Hematopoietic multipotent progenitor cell treated with erythropoietin and hydrocortisone succinate and interleukin-3 and kit ligand, for 6 days (in vitro differentiated cells): ENCODE measurements at places on chromosomes 3 and 15.
A peak's percentile ranks its signal among the peaks of the same experiment; 100 is the strongest.

GRCh38 chr3:149475451-149476060 lies 1.1 kb downstream of the TM4SF4 start:
- no peak for DNase-seq

DNA sequence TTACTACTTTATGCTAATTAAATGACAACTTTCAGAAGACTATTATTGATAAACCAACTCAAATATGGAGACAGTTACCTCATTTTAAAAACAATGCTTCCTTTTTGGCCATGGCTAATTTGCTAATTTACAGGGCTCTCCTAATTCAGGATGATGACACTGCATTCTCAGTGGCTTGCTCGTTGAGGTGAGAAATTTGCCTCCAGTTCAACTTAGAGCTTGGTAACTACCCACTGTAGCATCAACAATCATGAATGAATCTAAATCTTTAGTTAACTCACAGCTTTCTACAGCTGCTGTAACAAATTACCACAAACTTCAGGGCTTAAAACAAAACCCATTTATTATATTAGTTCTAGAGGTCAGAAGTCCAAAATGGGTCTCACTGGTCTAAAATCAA lies 14.0 kb downstream of the PBRM1 start:
- DNase-seq, result no peak

GRCh38 chr15:80414546-80415357 lies 10.6 kb downstream of the ARNT2 start:
- no peak for DNase-seq

DNA sequence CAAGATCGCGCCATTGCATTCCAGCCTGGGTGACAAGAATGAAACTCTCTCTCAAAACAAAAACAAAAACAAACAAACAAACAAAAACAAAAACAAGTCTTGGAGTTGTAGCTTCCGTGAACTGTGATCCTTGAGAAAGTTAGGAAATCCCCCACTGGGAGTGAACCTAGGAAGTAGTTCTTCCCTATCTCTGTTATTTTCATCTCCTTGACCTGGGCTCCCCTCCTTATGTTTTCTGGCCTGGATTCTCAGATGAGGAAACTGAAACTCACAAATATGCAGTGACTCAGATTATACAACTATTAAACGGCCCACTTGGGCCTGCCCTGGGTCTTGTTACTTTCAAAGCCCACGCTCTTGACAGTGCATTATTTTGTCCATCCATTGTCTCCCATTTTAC lies 29.7 kb downstream of the SAXO2 start:
- no peak for DNase-seq

GRCh38 chr15:31212326-31213080 lies 111.0 kb upstream of the TRPM1 start:
- peak; percentile 37 for DNase-seq

DNA sequence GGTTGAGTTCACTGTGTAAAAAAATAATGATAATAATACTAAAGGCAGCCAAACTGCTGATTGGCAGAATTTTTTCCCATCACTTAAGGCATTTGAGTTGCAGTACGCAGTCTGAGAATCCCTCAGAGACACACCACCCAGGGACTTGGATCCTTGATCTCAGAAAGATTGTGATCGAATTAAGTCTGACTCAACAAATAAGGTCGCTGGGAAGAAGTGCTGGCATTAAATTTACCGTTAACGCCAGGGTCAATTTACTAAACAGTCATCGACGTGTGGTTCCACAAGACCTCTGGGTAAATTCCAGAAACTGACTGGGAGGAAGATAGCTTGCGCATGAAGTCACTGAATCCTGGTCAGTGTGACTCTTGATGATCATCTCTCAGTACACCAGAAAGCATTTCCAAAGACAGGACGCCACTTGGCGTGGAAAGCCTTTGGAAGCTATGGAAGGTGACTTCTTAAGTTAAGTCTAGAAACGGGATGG lies 48.3 kb upstream of the CGNL1 start:
- DNase-seq, result no peak

- peak; percentile 76 for DNase-seq
Observed at GRCh38 chr15:94576889-94577533, 345.6 kb downstream of the MCTP2 start.

DNA sequence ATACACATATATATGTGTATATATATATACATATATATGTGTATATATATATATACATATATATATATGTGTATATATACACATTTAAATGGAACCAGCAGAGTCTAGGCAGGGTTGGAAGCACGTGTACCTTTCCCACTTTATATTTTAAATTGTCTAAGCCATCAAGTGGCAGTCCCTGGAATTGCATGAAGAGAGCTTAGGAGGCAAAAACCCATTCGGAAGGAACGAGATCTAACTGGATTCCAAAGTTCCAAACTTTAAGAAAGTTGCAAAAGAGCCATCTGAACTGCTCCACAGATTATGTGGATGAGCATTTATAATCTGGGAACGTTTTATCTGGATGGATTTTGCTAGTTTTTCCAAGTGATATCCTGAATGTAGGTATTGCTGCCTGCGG lies 186.5 kb downstream of the FOXP1 start:
- peak; percentile 75 for DNase-seq

DNA sequence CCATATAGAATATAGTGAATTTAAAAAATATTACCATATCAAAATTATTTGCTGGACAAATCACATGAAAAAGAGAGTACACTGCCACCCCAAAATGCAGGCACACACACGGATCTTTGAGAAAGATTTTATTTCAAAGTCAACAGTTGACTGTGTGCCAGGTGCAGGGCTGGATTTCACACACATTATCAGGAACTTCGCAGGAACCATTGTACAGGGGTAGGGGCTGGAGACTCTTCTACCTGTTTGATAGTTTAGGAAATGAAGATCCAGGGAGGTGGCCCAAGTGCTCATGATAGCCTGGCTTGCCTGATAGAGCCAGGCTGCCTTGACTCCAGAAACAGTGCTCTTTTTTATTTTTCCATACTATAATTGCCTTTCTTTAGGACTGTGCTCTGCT lies 54.2 kb downstream of the IL1RAP start:
- DNase-seq, result peak; percentile 6

DNA sequence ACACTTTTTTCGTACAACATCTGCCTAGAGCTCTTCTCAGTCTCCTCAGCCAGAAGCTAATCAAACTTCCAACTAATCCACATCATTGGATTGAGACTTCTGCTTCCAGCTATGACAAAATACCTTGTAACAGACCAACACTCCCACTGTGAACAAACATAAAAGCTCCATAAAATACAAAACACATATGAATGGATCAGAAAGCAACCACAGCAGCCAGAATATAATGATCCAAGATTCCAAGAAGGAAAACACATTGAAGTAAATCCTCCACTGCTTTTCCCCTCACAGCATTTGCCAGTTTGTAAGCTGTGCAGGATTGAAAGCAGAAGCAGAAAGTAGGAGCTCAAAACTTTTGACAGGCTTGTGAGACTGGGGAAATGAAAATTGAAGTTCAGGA lies 863.2 kb downstream of the TUSC7 start:
- no peak for DNase-seq

GRCh38 chr15:56640549-56640948 lies 92.8 kb downstream of the ZNF280D start:
- no peak for DNase-seq

DNA sequence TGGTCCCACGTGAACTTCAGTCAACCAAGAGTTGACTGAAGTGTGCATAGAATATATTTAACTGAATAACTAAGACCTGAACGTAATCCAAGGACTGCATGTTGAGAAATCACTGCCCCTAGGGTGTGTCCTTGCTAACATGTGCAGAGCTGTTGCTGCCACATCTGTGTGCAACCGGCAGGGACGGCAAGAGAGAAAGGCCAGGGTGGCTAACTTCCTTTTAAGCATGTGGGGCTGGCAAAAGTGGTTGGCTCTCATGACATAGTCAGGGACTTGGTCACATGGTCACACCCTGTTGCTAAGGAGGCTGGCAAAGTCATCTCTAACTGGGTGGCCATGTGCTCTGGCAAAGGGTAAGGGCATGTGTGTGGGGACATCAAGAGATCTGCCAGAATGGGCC lies 52.4 kb downstream of the GASK1A start:
- DNase-seq, result peak; percentile 11

DNA sequence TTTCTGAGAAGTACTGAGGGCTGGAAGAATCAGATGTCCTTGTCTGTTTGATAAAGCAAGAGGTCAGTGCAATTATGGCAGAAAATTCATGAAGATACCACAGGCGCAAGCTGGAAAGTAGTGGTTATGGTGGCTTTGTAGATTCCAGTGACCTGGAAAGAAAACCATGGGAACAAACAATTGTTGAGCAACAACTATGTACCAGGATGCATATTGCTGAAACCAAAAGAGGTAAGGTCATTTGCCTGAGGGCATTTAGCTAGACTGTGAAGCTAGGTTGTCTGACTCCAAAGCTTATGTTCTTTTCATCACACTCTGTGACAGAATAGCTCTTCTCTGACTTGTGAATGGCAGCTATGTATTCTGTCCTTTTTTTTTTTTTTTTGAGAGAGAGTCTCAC lies 74.0 kb downstream of the B3GALNT1 start:
- no peak for DNase-seq

GRCh38 chr3:133575086-133575485 lies 1.6 kb downstream of the CDV3 start:
- DNase-seq, result peak; percentile 31

- no peak for DNase-seq
Observed at GRCh38 chr3:9020426-9020825, 57.2 kb upstream of the RAD18 start.

DNA sequence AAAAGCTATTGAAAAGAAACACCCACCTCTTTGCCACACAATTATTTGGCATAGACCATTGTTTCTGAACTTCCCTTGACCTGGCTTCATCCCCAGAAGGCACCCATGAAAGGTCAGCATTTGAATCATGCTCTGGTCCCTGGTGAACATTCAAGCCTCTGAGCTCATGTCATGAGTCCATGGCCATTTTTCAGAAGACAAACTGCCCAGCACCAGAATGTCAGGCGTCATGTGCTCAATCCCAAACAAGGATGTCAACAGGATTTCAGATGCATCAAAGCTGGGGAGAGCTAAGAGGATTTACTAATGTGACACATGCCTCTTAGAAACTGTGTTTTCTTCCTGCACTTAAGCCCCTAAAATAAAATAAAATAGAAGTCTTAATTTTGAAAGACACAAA lies 41.3 kb downstream of the TMED3 start:
- DNase-seq, result no peak
